ENCODE measurements at places on chromosomes 11 and 22.

DNA sequence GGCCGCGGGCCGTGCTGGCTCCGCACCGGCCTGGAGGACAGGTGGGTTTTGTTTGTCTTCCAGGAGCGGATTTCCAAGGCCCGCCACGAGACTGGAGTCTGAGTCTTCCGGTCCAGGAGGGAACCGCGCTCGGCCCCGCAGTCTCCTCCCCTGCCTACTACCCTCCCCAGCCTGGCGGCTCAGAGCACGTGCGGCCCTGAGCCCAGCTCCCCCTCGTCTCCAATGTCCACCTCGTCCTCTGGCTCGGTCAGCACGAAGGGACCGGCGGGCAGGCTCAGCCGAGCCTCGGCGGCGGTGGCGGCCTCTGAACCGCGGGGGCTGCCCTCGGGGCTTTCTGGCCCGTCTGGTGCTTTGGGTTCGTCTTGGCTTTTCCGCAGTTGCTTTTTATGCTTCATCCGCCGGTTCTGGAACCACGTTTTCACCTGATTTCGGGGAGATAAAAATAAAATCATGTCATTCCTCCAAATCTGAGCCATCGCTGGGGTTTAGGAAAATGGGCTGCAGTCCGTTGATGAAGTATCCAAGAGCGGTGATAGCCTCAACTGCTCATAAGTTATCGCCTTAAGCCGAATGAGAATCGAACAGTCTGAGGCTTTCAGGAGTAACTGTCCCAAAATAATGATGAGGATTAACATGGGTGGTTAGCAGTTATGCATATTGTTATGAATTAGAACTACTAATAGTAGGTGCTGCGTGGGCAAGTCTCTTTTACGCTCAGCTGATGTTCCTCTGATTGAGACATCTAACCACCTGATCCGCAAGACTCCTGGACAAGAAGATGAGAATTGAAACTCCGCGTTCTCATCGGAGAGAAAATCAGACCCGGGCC, 4.0 kb downstream of the BSX start:
- no peak for DNase-seq

- no peak for DNase-seq
Measured at GRCh38 chr11:37442576-37442975, 844.5 kb upstream of the RAG2 start.

DNA sequence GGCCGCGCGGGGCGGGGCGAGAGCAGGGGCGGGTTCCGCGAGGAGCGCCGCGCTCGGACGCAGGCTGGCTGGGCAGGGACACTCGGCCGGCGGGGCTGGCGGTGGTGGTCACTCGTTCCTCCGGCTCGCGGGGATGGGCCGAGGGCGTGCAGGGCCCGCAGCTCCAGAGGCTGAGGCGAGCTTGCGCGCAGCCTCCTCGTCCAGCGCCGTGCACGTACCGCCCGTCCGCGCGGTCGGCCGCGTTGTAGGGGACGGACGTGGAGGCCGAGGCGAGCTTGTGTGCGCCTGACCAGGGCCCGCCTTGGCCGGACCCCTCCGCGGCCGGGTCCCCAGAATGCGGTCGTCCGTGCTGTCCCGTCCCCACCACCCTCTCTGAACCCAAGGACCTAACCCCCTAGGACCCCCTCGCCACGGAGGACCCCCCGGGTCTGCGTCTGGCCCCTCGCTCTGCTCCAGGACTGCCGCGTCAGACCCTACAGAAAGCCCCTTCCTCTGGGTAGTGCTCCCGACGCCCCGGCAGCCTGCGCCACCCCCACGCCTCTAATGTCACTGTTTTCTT, 569 bp upstream of the YPEL1 start:
- no peak for DNase-seq

GRCh38 chr22:38009000-38009806, 24.8 kb upstream of the SOX10 start:
- no peak for DNase-seq

GRCh38 chr11:64186492-64187165, 658 bp downstream of the STIP1 start:
- DNase-seq, result no peak

DNA sequence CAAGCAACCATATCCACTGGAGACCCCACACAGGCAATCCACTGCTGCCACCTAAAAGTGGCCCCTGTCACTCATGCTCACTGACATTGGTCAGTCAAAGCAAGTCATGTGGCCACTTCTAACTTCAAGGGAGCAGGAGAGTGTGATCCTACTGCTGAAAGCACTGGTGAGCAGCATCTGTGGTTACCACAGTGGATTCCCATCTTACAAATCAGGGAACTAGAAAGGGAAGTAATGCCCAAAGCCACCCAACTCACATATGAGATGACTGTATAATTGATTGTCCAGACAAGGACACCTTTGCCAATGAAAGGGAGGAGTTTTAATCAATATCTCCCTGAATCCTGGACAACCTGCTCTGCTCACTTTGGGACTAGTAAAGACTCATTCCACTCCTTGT, 17.7 kb downstream of the RCN1 start:
- DNase-seq, result no peak

DNA sequence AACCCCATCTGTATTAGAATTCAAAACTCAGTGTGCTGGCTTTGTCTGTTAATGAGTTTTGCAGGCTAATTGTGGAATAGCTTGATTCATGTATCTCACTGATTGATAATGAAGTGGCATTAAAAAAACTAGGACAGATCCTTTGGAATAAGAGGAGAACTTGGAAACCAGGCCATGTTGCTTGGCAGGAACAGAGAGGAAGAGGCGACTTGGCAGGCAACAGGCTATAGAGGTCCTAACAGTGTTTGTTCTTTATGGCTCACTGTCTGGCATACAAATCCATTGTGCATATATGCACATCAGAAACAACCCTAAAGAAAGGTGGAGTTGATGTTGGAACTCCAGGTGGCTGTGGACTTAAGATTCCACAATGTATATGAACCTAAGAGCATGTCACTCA, 17.4 kb upstream of the OR9I1 start:
- no peak for DNase-seq

- no peak for DNase-seq
Measured at GRCh38 chr11:101407324-101407723, 176.5 kb downstream of the TRPC6 start.

GRCh38 chr22:26898946-26899605, 241.7 kb downstream of the MIAT start:
- no peak for DNase-seq

DNA sequence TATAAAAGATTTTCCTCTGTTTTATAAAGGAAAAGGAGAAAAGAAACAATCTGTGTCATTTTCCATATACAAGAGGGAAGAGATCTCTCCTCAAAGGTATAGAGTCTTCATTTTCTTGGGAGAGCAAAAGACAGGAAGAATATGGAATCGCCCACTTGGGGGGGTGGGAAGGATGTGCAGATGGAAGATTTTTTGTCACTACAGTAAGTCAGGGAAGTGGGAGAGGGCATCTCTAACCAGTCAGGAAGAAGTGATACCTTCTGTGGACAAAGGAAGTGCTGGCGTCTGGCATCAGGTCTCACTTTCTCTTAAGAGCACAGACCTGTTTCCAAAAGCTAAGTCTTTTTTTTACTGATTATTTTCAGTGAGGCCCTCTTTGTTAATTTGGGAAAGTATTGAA, 1.4 kb downstream of the PRR14L start:
- no peak for DNase-seq

GRCh38 chr11:12266132-12266531, 111.2 kb upstream of the PARVA start:
- no peak for DNase-seq

DNA sequence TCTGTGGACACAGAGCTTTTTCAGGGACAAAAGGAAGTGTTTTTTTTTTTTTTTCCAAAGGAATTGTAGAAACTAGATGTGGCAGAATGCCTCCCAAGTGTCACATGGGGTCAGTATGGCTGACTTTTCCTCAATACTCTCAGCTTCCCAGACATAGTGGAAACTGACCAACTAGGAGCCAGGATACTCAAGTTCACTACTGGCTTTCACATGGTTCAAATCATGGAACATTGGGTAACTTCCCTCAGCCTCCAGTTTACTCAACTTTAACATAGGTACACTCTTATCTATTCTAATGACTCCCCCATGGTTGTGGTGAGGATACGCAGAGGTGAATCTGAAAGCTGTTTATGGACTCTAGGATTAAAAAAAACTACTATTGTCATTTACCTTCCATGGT, 1.4 kb downstream of the SLC5A1 start:
- DNase-seq, result no peak

- DNase-seq, result no peak
Measured at GRCh38 chr11:67312187-67313021, 9.1 kb downstream of the SSH3 start.

DNA sequence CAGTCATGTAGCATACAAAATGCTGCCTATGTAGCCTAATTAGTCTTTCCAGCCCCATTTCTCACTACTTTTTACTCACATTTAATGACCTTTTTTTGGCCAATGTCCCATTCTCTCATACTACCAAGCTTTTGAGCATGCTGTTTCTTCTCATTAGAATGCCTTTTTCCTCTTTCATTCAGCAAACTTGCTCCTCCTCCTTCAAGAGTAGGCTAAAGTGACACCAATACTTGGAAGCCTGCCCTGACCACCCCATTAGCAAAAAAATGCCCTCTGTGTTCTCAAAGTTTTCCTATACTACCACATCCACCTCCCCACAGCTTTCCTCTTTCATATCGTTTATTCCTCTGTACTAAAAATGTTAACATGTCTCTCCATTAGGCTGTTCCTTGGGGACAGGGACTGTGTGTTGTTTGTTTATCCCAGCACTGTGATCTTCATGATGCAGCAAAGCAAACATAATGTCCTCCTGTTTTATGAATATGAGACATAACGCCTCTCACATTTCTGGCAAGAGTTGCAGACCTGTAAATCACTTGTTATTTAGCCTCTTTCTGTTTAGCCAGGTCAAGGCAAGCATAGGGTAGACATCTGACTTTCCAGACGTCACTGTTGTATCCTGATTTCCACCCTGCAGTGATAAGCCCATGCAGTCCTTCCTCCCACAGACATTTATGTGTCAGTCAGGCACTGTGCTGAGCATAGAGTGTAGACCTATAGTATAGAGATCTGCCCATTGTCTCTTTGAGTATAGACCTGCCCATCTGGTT, 62.0 kb upstream of the UCP3 start:
- DNase-seq, result no peak

GRCh38 chr11:7639643-7640025, 33.7 kb downstream of the CYB5R2 start:
- DNase-seq, result no peak

DNA sequence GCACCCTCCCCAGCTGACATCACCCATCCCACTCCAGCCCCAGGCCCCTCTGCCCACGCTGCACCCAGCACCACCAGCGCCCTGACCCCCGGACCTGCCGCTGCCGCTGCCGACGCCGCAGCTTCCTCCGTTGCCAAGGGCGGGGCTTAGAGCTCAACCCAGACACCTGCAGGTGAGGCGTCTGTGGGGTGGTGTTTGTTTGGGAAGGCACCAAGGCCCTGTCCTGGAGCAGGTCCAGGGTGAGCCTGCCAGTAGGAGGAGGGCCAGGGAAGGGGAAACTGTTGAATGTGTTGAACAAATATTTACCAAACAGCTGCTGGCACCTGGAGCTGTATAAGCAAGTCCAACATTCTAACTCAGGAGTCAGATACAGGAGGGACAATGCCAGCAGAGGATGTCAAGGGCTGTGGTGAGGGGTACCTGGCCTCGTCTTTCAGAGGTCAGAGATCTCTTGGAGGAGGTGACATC, 3.1 kb downstream of the VEGFB start:
- no peak for DNase-seq

DNA sequence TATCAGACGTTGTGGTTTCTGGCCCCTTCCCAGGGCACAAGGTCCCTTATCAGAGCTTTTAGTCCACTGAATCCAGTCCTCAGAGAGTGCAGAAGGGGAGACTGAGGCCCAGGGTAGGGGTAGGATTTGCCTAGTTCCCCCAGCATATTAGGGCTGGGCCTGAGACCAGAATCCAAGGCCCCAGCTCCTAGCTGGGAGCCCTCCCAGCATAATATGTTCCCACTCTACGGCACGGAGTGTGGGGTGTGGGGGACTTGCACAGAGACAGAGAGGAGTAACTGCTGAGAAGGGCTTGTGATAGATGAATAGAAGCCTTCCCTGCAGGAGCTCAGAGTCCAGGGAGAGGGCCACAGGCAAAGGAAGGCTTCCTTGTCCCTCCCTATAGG, 43.8 kb downstream of the NEU3 start:
- no peak for DNase-seq

DNA sequence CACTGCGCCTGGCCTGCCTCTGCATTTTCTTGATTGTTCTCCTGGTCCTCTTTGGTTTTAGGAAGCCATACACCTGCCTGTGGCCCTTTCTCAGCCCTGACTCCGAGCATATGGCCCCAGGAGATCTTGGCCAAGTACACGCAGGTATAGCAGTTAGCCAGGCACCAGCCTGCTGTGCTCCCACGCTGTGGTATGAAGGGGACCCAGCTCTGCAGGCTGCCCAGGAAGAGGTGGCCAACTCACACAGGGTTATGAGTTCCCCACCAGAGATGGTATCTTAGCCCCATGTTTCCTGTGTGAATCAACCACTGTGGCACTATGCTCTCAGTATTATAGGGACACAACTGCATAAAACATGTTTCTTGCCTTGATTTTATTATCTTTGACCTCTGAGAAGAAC, 31.1 kb downstream of the SGSM3 start:
- DNase-seq, result no peak

- DNase-seq, result no peak
Measured at GRCh38 chr11:119829402-119829801, 100.4 kb upstream of the NECTIN1 start.

DNA sequence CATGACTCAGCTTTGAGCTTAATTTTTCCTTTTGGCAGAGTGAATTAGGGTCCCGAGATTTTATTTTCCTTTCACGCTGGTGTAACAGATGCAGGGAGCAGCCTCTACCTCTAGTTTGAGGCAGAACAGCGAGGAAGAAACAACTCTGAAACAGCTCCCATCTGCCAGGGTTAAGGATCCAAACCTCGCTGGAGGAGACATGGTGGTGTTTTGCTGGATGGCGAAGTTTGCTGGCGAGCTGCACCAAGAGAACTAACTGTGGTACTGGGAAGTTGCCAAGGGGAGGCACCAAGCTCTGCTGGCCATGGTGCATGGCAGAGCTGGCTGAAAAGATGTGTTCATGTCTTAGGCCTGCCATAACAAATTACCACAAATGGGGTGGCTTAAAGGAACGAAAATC, 7.6 kb upstream of the ALKBH3 start:
- DNase-seq, result no peak

- no peak for DNase-seq
Measured at GRCh38 chr11:47732271-47732670, 17.1 kb upstream of the AGBL2 start.

DNA sequence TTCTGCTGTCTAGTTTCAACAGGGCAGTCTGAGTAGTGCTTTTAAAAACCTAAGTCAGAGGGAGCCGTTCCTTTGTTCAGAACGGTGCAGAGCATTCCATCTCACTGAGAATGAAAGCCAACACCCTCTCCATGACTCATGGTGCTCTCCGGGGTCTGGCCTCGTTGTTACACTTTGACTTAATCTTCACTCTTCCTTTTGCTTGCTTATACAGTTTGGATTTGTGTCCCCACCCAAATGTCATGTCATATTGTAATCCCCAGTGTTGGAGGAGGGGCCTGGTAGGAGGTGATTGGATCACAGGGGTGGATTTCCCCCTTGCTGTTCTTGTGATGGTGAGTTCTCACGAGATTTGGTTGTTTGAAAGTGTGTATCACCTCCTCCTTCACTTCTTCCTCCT, 292.2 kb downstream of the ST3GAL4 start:
- DNase-seq, result no peak

GRCh38 chr11:58433638-58434203, 5.8 kb upstream of the OR5B2 start:
- DNase-seq, result no peak

- DNase-seq, result no peak
Measured at GRCh38 chr22:17431179-17431578, 61.9 kb downstream of the CECR2 start.
